NB4 (cell line): ENCODE measurements at places on chromosomes 16 and 17.

GRCh38 chr17:77579131-77579530 lies 379.4 kb upstream of the TNRC6C start:
- no peak for DNase-seq

DNA sequence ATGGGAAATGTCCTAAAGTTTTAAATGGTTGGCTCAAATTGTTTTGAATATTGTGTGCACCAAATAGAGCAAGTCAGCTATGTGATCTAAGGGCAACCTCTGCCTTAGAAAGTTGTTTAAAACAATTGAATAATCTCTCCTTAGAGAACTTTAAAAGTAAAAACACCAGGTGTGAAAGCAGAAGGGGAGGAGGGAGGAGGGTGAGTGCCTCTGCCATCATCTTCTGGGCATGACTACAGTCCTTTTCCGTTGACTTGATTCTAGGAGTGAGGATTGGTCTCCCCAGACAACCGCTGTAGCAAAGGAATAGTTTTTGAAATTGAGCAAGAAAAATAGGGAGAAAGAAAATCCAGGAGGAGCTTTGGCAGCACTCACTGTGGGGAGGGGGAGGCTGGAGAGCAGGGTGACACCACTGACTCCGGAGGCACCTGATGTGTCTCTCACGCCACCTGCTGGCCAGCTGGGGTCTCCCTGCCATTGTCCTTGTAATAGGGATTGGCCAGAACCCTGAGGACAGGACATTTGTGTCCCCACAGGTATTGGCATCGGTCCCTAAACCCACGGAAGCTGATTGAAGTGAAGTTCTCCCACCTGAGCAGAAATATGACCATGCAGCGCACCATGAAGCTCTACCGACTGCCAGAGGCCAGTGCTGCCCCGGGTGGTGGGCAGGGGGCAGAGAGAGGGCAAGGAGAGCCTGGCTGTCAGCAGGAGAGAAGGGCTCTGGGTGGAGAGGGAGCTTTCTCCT lies 33.3 kb downstream of the PLCD3 start:
- peak; percentile 74 for DNase-seq

DNA sequence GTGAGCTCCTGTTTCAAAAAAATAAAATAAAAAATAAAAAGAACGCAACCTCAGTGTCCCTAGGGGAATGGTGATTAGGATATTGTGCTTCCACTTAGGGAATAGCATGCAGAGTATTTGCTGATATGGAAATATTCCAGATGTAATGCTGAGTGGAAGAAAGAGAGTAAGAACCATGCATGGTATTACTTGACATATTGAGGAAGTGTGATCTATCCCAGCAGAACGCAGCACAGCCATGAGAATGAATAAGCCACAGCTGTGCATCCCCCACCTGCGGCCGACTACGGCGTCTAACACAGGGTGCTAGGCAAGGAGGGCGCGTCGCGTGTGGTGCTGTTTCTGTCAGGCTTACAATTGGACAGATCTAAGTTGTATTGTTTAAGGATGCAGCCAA lies 49.5 kb downstream of the FOXK2 start:
- DNase-seq, result no peak

DNA sequence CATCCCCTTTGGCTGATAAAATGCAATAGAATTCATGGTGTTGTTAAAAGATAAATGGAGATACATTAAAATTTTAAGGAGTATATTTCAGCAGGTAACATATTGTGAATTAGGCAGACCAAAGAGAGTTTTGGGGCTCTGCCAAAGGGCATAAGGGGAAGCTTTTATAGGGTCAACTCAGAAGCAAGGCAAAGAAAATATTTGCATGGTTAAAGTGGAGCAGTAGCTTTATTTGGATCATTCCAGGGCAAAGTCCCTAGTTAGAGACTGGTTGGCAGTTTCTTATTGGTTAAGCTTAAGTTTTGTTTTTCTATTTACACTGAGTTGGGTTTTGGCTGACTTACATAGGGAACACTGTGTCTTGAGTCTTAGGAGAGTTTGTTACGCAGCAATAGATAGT lies 75.1 kb upstream of the CA10 start:
- DNase-seq, result no peak

DNA sequence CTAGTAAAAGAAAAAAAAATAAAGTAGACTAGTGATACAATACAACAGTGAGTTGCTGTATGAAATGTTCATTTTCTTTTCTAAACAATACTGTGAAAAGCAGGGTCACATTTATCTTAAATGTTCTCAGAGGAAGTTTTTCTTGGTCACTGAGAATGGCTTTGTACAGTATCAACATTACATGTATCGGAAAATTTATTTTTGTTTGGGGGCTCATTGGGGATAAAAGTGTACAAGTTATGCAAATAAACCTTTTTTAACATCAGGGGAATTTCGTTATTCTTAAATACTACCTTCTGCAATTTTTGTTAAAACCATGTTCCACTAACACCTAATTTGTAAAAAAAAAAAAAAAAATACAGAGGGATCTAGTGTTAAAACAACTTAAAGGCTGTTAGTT lies 8.7 kb upstream of the ZNF594 start:
- DNase-seq, result no peak

- DNase-seq, result no peak
Measured at GRCh38 chr17:74864297-74864865, 4.7 kb upstream of the GRIN2C start.

- DNase-seq, result no peak
Measured at GRCh38 chr17:22337467-22337866, 645.1 kb downstream of the KCNJ18 start.

DNA sequence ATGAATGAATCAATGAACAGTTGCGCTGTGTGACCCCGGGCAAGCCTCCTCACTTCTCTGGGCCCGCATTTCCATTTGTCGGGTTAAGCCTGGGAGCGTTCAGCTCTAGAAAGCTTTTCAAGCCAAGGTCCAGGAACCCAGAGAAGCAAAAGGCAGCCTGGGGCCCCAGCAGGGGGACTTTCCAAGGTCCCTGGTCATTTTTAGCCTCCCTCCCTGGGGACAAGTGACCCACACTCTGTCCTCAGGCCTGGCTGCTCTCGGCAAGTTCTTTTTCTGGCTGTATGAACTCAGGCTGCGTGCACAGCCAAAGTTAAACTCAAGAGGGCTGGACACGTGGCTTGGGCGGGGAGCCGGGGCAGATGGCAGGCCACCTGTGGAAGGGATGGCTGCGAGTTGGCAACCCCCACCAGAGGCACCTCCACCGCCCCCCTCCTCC lies 41.4 kb upstream of the CIBAR2 start:
- no peak for DNase-seq

GRCh38 chr16:5216441-5217080 lies 119.0 kb upstream of the EEF2KMT start:
- DNase-seq, result no peak

- no peak for DNase-seq
Measured at GRCh38 chr16:66292241-66292935, 74.1 kb upstream of the CDH5 start.

- no peak for DNase-seq
Measured at GRCh38 chr16:52729731-52730130, 182.8 kb upstream of the TOX3 start.

DNA sequence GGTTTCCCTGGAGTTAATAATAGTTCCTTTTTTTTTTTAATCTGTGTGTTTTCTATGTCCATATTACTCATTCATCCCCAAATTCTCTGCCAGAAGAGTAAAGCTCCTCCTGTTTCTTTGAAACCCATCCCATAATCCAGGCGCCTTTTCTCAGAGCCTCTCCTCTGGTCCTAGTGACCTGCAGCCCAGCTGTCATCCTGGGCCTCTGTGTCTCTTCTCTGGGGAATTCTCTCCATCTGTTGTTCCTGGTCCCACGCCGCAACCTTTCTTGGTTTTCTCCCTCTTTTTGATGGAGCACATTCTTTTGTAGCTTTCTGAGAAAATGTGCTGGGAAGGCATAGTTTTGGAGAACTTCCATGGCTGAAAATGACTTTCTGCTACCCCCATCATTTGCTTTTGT lies 10.2 kb downstream of the KATNB1 start:
- DNase-seq, result no peak

GRCh38 chr16:52497067-52497816 lies 49.7 kb downstream of the TOX3 start:
- no peak for DNase-seq

GRCh38 chr17:57935833-57936807 lies 19.1 kb downstream of the CUEDC1 start:
- DNase-seq, result peak; percentile 73

GRCh38 chr17:82357394-82357793 lies 1.7 kb upstream of the TEX19 start:
- DNase-seq, result no peak

- DNase-seq, result no peak
Measured at GRCh38 chr17:855569-855968, 73.4 kb downstream of the MRM3 start.

DNA sequence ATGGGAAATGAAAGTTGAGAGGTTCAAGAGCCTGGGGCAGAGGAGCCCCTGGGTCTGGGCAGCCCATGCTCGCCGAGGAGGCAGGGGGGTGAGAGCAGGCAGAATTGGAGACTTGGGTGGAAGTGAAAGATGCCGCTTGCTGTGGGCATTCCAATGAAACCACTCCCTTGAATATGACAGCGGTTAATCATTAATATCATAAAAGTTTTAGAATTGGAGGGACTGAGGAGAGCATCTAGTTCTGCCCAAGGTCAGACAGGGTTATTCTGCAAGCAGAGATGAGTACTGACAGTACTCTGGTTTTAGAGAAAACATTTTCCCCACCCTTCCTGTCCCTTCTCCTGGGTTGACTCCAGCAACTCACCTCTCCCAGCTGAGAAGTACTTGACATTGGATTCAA lies 180.2 kb downstream of the MSI2 start:
- no peak for DNase-seq

GRCh38 chr16:79943736-79944135 lies 343.2 kb upstream of the MAF start:
- DNase-seq, result no peak

DNA sequence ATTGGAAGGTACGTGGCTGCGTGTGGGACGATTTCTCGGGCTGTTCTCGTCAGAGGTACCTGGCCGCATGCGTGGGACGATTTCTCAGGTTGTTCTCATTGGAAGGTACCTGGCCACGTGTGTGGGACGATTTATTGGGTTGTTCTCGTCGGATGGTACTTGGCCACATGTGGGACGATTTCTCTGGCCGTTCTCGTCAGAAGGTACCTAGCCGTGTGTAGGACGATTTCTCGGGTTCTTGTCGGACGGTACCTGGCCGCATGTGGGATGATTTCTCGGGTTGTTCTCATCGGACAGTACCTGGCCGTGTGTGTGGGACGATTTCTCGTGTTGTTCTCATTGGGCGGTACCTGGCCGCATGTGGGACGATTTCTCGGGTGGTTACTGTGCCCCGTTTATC lies 50.1 kb upstream of the GNG13 start:
- DNase-seq, result no peak

GRCh38 chr17:50355336-50355700 lies 9.4 kb downstream of the XYLT2 start:
- no peak for DNase-seq

- no peak for DNase-seq
Measured at GRCh38 chr17:45756266-45756991, 27.7 kb upstream of the CRHR1 start.

DNA sequence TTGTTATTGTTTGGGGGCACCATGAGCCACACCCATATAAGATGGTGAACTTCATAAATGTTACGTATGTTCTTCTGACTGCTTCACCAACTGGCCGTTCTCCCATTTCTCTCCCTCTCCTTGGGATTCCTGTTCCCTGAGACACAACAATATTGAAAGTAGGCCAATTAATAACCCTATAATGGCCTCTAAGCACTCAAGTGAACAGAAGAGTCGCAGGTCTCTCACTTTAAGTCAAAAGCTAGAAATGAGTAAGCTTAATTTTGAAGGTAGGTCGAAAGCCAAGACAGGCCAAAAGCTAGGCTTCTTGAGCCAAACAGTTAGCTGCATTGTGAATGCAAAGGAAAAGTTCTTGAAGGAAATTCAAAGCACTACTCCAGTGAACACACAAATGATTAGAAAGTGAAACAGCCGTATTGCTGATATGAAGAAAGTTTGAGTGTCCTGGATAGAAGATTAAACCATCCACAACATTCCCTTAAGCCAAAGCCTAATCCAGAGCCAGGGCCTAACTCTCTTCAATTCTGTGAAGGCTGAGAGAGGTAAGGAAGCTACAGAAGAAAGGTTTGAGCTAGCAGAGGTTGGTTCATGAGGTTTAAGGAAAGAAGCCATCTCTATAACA lies 25.8 kb downstream of the HLF start:
- no peak for DNase-seq

DNA sequence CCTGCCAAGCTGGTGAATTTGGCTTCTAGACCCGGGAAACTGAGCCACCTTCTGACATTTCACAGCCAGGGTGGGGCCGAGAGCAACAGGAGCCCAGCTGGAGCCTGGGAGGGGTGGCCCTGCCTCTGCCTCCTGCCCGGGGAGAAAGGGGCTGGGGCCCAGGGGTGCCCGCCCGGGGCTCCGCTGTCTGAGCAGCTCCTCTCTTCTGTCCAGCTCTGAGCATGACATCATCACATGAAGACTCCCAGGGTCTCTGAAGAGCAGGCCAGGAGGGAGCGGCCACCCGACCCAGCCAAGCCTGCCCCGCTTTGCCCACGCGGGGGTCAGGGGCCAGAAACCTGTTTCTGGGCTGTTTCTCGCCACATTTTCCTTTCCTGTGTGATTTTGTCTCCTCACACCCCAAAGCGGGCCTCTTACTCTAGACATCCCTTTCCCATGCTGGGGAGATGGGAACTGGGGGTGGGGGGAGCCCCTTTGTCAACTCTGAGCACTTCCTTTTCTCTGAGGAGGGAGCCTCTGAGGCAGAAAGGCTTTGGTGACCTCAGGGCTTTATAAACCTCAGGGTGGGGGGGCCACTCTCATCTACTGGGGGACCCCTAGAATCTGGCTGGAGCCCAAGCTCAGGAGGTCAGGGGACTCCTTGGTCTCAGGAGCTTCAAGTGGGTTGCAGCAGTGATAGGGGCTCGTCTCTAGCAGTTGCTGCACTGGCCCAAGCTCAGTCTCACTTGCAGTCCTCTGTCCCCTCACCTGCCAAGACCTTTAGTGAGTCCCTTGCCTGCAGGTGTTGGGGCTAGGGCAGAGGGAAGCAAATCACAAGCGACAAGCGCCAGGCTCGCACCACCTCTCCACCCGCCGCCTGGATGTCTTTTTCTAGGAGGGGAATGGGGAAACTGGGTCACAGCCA lies 7.6 kb downstream of the UBALD2 start:
- no peak for DNase-seq

- no peak for DNase-seq
Measured at GRCh38 chr16:66918803-66919568, at the start of gene CDH16. Gene CDH16, minus strand, starts transcription at chr16:66918885. Its CDS starts 820 bp downstream, at chr16:66918065.

DNA sequence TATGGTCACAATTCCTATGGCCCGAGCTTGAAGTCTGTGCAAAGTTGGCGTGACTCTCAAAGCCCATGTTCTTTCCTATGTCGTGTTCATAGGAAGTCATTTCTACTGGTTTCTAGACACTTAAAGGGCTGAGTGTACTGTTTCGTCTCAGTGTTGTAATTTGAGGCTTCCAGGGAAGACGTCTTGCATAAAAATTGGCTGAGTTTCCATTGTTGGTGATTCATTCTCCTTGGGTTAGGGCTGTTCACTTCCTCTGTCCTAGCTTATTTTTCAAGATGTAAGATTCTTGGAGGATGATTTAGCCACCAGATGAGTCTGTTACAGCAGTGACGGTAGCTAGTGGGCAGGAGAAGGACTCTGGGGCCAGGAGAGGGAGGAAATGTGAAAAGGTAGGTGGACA lies 43.1 kb downstream of the PIK3R5 start:
- DNase-seq, result peak; percentile 77
